ENCODE measurements at places on chromosomes 6 and 20. TPM values are rescaled to one million over a fixed set of nuclear protein-coding genes. Genes with fewer than 3 reads are reported as not detected.
A peak's percentile ranks its signal among the peaks of the same experiment; 100 is the strongest.

GRCh38 chr6:105964979-105965760, 121.0 kb upstream of the PRDM1 start:
- H3K4me1 ChIP-seq = no peaks in the 10 kb centered on the region
- H3K36me3 ChIP-seq = no peaks in the 10 kb centered on the region
- no peak for DNase-seq
- H3K27me3 ChIP-seq = no peaks in the 10 kb centered on the region
- no peak overlapping the region for H3K4me3 ChIP-seq

The DST gene
- 259 TPM for total RNA-seq

The USP49 gene
- 3.4 TPM for total RNA-seq

DNA sequence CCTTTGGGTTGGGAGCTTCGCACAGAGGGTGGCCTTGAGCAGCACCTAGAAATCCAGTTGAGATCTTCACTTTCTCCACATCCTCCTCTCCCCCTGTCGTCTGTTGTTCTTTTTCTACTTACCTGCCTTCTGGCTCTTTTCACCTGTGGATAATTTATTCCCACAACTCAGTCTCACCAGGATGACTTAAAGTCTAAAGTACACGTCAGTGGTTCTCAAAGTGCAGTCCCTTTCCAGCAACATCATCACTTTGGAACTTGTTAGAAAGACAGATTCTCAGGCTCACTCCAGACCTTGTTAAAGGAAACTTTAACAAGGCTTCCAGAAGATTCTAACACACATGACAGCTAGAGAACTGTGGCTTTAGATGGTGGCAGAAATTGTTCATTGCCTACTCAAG, 27.7 kb upstream of the BCAS1 start:
- no peaks in the 10 kb centered on the region for H3K4me1 ChIP-seq
- no peaks in the 10 kb centered on the region for H3K36me3 ChIP-seq
- H3K4me3 ChIP-seq = no peak overlapping the region
- H3K27ac ChIP-seq = peak overlapping the region; percentile 78

The SLC22A23 gene
- total RNA-seq = 5.3 TPM

- no peak overlapping the region for H3K4me3 ChIP-seq
- no peak for DNase-seq
- peaks cover 16% of the 10 kb centered on the region for H3K36me3 ChIP-seq
- H3K4me1 ChIP-seq = no peaks in the 10 kb centered on the region
- H3K27ac ChIP-seq = no peak overlapping the region
These were observed 74.3 kb downstream of the RALGAPA2 start for GRCh38 chr20:20637998-20638725.

DNA sequence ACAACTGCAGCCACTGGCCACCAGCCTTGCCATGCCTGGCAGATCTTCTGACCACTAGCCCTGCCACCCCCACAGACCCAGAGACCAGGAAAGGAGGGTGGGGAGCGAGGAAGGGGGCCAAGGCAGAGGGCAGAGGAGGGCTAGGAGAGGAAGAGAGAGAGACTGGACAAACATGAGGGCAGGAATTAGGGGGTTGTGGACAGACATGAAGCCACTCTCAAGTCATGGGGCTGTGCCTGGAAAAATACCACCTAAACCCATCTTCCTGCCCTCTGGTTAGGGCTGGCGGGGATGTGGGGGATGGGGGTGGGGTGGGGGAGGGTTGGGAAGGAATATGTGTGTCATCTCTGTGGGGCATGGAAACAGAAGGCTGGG, 1.4 kb upstream of the SLC29A1 start:
- peaks cover 14% of the 10 kb centered on the region for H3K4me1 ChIP-seq
- DNase-seq = no peak
- no peak overlapping the region for H3K4me3 ChIP-seq
- H3K36me3 ChIP-seq = no peaks in the 10 kb centered on the region
- no peaks in the 10 kb centered on the region for H3K27me3 ChIP-seq

The BHLHE23 gene
- not detected for total RNA-seq

DNA sequence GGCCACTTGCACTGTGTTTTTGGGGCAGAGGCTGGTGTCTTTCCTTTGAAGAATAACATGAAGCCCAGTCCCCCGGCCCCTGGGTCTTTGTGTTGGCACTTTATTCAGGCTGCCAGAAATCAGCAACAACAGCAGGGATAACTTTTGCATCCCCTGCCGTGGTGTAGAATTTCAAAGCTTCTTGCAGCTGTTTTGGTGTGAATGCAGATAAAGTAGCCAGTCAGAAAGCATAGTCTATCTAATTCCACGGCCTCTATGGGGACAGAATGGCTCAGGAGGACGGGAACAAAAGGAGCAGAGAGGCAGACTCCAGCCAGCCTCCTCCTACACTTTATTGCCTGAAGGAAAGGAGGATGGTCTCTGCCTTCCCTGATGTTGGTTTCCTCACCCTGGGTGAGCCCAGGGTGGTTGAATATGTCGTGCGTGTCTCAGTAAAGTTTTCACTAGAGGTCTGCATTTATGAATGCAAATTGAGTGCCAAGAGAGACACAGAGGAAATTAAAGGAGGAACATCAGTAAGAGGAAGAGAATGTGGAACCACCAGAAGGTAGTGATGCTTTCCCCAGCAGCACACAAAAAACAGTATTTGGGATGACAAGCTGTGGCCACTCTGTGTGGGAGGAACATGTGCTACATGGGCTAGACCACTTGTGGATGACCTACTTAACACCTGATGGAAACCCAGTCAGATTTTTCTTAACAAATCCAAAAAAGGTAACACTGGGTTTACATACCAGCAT, 125.9 kb upstream of the TRAF3IP2 start:
- H3K4me3 ChIP-seq = no peak overlapping the region
- DNase-seq = no peak
- H3K4me1 ChIP-seq = peaks cover 3% of the 10 kb centered on the region
- no peaks in the 10 kb centered on the region for H3K27me3 ChIP-seq
- H3K36me3 ChIP-seq = no peaks in the 10 kb centered on the region

- no peak overlapping the region for H3K4me3 ChIP-seq
- no peak for DNase-seq
- no peaks in the 10 kb centered on the region for H3K36me3 ChIP-seq
- no peak overlapping the region for H3K27ac ChIP-seq
These were observed 881.5 kb upstream of the SLC35B3 start for GRCh38 chr6:9316831-9317230.

All from kidney (tissue), 22 donors.